Hair follicle dermal papilla cell (primary cell): ENCODE measurements at places on chromosomes 5 and 9. TPM values are rescaled to one million over a fixed set of nuclear protein-coding genes. Genes with fewer than 3 reads are reported as not detected.

The ANKRD34B gene
- total RNA-seq = not detected in 2 replicates

The BARHL1 gene
- not detected in 2 replicates for total RNA-seq

The TUSC1 gene
- total RNA-seq = 24.5 and 30.7 TPM in 2 replicates

The FAM193B gene
- total RNA-seq = 32.9 and 39.8 TPM in 2 replicates

The SSBP2 gene
- 37.3 and 41.5 TPM in 2 replicates for total RNA-seq

The MZB1 gene
- 0.16 TPM in 1 of 2 replicates, not detected in the other for total RNA-seq

The NDUFB6 gene
- total RNA-seq = 16.1 and 26.8 TPM in 2 replicates

The CDH6 gene
- total RNA-seq = 1.5 and 2.1 TPM in 2 replicates

The ZDHHC11 gene
- total RNA-seq = 0.73 and 0.97 TPM in 2 replicates

The TTC33 gene
- 10.4 and 13.1 TPM in 2 replicates for total RNA-seq

The KIAA0825 gene
- total RNA-seq = 8.4 and 12.3 TPM in 2 replicates

The PDE6A gene
- total RNA-seq = not detected in 2 replicates

The LCN1 gene
- total RNA-seq = not detected in 2 replicates

The PCAT7 gene
- total RNA-seq = not detected in 2 replicates

The KDM4C gene
- 39.3 and 49.7 TPM in 2 replicates for total RNA-seq

The FAM200C gene
- 1.7 and 3.2 TPM in 2 replicates for total RNA-seq

The IRGM gene
- total RNA-seq = not detected in 2 replicates

The VPS13A gene
- 29.5 and 46.7 TPM in 2 replicates for total RNA-seq

The SIT1 gene
- total RNA-seq = not detected in 2 replicates

The LCN15 gene
- total RNA-seq = not detected in 2 replicates

The IFNK gene
- total RNA-seq = not detected in 2 replicates

The DEPDC1B gene
- total RNA-seq = 1.3 and 2.1 TPM in 2 replicates

The ACTBL2 gene
- not detected in 2 replicates for total RNA-seq

The C1QTNF3 gene
- total RNA-seq = 0.36 and 1.8 TPM in 2 replicates

The FOXD4 gene
- total RNA-seq = 0.16 and 0.24 TPM in 2 replicates

The GPR150 gene
- under 0.01 and 0.12 TPM in 2 replicates for total RNA-seq

The TXNDC8 gene
- not detected in 2 replicates for total RNA-seq

The CDX1 gene
- total RNA-seq = not detected in 2 replicates

The NMUR2 gene
- total RNA-seq = not detected in 2 replicates

The ZMAT2 gene
- total RNA-seq = 24.3 and 24.4 TPM in 2 replicates

The ORM2 gene
- not detected in 2 replicates for total RNA-seq

The ADAMTS16 gene
- under 0.01 TPM in 1 of 2 replicates, not detected in the other for total RNA-seq

The ISL1 gene
- not detected in 2 replicates for total RNA-seq

The UBAC1 gene
- total RNA-seq = 23.2 and 23.8 TPM in 2 replicates

The TMEM232 gene
- 1.6 and 4.9 TPM in 2 replicates for total RNA-seq

The SYK gene
- not detected in 2 replicates for total RNA-seq

The MCC gene
- 47.1 and 63.6 TPM in 2 replicates for total RNA-seq

The RGS7BP gene
- total RNA-seq = under 0.01 TPM in 1 of 2 replicates, not detected in the other

The DELE1 gene
- total RNA-seq = 64.5 and 76.7 TPM in 2 replicates

The SAPCD2 gene
- total RNA-seq = 1.6 and 1.8 TPM in 2 replicates

The MYMK gene
- not detected in 2 replicates for total RNA-seq

The PCSK1 gene
- 0.16 and 0.36 TPM in 2 replicates for total RNA-seq

The SV2C gene
- total RNA-seq = not detected in 2 replicates

The GHR gene
- 2.9 and 5.2 TPM in 2 replicates for total RNA-seq

The IFNB1 gene
- total RNA-seq = not detected in 2 replicates

The SH3PXD2B gene
- 75.4 and 96.2 TPM in 2 replicates for total RNA-seq

The ADRB2 gene
- 1.7 and 2.8 TPM in 2 replicates for total RNA-seq

The ACO1 gene
- total RNA-seq = 80.6 and 86.9 TPM in 2 replicates

The CEL gene
- under 0.01 TPM in 1 of 2 replicates, not detected in the other for total RNA-seq

The COQ4 gene
- 31.0 and 35.7 TPM in 2 replicates for total RNA-seq

The CNTNAP3 gene
- total RNA-seq = under 0.01 and 0.12 TPM in 2 replicates

The TLX3 gene
- not detected in 2 replicates for total RNA-seq

The SOWAHA gene
- total RNA-seq = under 0.01 TPM in 1 of 2 replicates, not detected in the other
